CD4-positive, alpha-beta T cell treated with Interleukin-15 for 4 hours (primary cell): ENCODE measurements at places on chromosomes 11 and 22.

DNA sequence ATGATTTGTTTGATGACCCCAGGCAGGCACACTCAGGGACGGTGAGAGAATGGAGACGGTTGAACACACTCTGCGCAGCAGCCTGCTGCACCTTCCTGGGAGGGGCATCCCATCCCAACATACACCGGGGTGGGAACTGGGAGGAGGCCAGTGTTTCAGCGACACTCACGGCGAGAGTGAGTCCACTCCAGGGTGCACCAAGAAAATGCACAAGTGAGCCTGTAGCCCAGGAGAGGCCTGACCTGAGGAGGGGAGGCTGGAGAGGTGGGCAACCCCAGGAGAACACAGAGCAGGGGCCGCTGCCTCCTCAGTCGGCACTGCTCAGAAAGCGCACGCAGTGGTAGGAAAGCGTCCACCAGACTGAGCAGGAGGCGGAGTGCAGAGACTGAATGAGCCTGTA is 54.5 kb downstream of the IGF2 start:
- DNase-seq: no peak

DNA sequence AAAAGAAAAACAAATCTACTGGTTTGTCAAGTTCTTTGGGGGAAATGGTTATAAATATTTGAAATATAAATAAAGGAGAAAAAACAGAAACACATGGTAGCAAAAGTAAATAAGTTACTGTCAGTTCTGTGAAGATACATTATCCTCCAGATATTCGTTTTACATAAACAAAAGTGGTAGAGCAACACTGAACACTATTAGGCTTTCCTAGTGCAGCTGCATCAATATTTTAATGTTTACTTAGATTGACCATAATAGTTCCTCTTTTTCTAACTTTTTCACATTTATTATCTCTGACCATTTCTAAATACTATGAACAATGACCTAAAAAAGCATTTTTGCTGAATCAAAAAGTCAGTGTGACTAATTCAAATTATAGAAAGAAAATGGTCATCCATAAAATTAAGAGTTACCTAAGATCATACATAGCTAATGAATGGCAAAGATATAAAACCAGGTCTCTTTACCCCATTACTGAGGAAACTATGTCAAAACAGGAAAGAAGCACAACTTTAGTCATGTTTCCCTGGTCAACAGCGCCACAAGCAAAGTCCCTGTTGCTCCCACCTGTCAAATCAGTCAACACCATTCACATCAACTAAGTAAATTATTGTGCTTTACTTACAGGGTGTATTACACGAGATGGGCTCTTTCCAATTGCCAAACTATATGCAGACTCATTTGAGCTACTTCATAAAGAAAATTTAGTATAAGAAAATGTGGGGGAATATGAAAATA is 38.5 kb downstream of the SBF2 start:
- DNase-seq: no peak

- DNase-seq: no peak
Measured at GRCh38 chr11:102724904-102725500, at the start of gene MMP8. TSS of gene MMP8 (minus strand) at chr11:102724954. CDS start at chr11:102724855, 99 bp downstream.

- no peak for DNase-seq
Measured at GRCh38 chr11:102276783-102277182, 40.5 kb upstream of the BIRC3 start.

DNA sequence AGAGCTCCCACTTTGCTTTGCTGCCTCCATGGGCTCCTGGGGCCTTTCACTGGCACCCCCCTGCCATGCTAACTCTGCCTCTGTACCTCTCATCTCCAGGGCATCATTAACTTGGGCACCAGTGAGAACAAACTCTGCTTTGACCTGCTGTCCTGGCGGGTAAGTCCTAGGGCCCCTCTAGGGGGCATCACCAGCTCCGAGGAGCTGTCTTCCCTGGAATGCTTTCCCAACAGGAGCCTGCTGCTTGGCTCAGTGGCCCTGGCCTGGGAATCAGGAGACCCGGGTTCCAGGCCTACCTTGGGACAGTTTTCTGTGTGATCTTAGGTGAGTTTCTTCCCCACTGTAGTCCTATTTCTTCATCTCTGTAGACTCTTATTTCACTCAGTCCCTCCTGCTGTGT is 5.1 kb downstream of the ACCS start:
- no peak for DNase-seq

DNA sequence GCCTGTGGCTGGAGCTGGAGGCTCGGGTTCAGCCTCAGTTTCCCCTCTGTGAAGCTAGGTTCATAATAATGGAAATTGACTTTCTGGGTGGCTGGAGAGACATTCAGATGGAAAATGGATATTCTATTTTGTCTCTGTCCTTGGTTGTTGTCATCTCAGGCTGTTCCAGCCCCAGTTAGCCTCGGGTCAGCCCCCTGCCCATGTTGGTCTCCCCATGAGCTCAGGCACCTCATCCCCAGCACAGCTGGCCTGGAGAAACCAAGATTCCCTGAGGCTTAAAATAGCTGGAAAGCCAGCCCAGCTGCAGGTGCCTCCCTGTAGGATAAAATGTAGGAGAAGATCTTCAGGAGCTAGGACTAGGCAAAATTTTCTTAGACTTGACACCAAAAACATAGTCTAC is 129.5 kb downstream of the MED15 start:
- no peak for DNase-seq

GRCh38 chr22:22558071-22558971 is 744 bp downstream of the PRAME start:
- no peak for DNase-seq

GRCh38 chr11:32775908-32776307 is 18.6 kb downstream of the CCDC73 start:
- no peak for DNase-seq

- no peak for DNase-seq
Measured at GRCh38 chr11:83572581-83573496, 286.7 kb upstream of the CCDC90B start.
